ENCODE measurements at places on chromosomes 3 and 15.

DNA sequence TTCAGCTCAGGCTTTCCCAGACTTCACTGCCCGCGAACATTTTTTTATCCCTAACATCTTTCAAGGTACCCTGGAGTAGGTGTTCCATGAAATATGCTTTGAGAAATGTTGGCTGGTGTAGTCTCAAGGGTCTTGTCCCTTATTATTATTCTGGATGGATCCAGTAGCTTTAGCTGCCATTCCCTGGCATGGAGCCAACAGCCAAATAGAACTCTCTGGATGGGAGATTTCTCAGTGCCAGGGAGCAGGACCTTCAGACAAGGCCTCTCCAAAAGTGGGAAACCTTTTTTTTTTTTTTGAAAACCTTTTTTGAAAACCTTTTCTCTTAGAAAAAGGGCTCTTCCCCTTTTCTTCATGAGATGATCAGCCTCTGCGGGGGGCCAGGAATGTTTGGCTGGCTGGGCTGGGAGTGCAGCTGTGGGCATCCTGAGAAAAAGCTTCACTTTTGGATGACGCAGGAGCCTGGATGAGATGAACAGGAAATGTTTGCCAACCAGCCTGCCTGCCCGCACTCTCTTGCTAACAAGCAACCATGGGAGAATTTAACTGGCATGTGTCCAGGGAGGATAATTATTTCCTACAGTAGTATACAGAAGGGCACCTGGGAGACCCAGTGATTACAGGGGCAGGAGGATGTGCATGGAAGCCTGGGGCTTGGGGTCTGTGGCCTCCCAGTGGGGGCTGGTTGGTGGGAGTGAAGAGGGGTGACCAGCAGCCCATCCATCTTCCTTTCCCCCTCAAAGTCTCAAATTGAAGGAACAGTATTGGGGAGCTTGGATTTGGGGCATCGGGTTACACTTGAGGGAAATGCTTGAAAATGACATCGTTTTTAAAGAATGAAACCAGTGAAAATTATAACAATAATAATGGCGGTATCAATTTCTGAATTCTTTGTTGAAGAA is 109.1 kb upstream of the LRIG1 start:
- no peak for DNase-seq

DNA sequence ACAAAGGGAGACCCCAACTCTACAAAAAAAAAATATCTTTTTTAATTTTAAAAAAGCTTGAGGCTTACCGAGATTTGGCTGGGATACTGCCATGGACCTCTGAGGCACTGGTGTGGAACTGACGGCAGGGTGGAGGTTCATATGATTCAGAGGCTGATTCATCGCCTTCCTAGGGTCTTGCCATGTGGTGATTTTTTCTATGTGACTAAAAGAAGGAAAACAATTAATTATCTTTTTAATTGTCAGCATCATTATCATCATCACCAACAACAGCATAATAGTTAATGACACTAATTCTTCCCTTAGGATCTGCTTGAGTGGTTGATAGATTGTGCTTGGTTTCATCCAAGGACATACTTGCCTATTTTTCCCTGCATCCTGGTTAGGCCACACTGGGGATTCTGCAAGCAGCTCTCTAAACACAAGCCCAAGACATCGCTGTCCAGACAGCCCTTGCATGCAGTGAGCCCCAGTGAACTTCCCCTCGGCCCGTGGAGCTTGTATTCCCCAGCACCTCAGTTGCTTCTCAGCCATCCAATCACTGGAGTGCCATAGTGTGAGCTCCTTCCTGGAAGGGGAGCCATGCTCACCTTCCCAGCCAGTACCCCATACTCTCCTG is 84.9 kb downstream of the WWTR1 start:
- no peak for DNase-seq

- no peak for DNase-seq
Measured at GRCh38 chr3:71304684-71305083, 278.8 kb downstream of the FOXP1 start.

GRCh38 chr15:26736502-26737248 is 36.2 kb downstream of the GABRB3 start:
- DNase-seq: no peak

DNA sequence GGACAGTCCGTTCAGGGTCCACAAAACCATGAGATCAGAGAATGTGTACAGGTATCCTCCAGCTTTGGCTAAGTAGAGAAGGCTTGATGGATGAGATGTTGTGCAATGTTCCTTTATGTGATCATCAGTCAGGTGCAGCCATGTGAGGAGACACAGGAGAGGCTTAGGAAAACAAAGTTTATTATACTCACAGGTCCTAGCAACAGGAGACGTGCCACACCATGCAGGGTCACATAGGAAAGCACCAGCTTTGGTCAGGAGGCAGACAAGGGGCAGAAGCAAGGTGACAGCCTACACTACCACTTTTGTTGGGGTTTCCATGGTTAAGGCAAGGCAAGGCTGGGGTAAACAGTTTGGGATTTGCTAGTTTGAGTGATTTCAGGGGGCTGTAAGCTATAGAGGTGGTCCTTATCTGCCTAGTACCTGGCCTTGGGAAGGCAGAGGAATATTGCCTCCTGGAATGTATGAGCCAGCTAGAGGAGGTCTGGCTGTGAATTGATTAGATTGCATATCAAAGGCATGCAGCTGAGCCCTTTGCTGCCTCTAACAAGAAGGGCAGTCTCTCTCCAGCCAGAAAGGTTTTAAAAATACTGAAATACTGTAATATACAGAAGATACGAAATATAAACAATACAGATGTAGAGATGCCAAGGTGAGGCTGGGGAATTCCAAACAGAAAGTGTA is 248.6 kb downstream of the RYR3 start:
- no peak for DNase-seq

- no peak for DNase-seq
Measured at GRCh38 chr15:41080144-41080543, 35.9 kb downstream of the INO80 start.

DNA sequence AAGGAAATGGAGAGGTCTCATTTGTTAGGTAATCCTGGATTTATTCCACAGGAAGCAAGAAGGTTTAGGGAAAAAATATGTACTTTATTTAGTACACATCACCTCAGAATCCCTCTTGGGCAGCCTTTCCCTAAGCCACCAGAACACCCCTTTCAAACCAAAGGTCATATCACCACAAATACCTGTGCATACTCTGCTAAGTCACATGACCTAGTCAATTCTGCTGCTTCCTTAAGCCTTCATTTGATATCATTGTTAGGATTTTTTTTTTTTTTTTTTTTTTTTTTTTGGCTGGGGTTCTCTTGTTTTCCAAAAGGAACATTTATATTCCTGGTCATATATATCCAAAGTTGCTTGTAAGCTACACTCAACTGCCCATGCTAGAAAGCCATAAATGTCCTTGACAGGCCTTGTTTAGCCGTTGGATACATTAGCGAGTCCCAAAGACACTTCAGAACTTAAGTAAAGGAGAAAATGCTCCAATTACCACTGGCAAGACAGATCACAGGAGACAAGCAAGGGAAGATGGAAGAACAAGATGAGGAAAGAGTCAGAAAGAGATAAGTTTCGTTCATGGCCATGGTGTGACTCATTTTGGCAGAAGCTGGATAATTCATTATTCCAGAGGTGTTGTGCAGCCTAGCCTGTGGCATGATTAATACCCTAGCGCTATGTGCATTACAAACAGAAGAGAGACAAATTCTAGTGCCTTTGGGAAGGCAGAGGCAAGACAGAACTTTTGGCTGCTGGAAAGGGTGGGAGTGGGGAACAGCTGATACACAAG is 155.6 kb upstream of the SLC2A2 start:
- no peak for DNase-seq

- no peak for DNase-seq
Measured at GRCh38 chr3:73164622-73165021, 103.2 kb downstream of the EBLN2 start.

DNA sequence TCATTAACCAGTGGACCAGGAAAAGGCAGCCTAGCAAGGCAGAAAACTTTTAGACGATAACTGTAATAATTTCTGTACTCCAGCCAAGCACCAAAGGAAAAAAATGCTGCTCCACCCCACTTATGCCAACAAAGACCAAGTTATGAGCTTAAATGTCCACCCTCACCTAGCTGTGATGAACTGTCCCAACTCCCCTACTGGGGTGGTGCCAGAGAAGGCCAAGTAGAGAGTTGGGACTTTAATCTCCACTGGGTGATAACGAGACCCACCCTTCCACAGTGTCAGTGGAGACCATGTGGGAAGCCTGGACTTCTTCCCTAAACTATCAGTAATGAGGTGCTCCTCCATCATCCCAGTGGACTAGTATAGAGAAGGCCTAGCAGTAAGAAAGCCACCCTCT is 33.8 kb upstream of the COPB2 start:
- DNase-seq: no peak

GRCh38 chr3:63877737-63878393 is 14.2 kb downstream of the ATXN7 start:
- DNase-seq: no peak

DNA sequence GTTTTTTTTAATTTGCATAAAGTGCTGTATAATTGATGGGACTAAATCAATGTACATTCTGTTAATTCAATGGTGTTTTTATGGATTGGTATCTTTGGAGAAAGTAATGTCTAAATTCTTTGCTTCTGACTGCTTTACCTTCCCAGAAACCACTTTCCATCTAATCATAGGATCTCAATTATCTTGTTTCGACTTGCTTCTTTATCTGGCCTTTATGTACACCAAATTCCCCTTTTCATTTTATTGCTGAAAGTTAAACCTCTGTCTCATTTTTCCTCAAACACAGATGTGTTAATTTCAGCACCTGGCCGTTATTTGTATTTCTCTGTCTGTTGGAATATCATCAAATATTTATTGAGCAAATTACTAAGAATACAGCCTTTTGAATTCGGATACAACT is 287.3 kb upstream of the GBE1 start:
- DNase-seq: no peak

DNA sequence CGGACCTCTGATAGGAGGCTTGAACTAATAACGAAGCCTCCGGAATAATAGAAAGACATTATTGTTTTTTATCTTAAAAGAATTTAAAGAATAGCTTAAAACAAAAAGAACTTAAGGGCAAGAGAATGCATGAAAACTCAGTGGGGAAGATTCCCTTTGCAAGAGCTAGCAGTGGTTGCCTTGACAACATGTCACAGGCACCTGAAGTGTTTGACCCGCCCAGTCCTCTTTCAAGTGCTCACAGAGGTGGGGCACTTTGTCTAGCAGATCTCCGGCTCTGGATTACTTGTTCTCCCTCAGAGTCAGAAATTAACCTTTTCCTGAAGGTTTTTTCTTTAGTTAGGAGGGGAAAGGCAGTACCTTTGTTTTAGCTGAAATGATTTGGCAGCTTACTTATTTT is 37.8 kb downstream of the LARS2 start:
- DNase-seq: no peak

- DNase-seq: no peak
Measured at GRCh38 chr3:23829242-23829934, 23.6 kb downstream of the UBE2E1 start.

- DNase-seq: no peak
Measured at GRCh38 chr3:124883766-124884473, 3.2 kb downstream of the ITGB5 start.

- DNase-seq: no peak
Measured at GRCh38 chr15:83695901-83696425, 42.0 kb downstream of the ADAMTSL3 start.

- DNase-seq: no peak
Measured at GRCh38 chr3:48367201-48367600, 4.8 kb upstream of the FBXW12 start.

DNA sequence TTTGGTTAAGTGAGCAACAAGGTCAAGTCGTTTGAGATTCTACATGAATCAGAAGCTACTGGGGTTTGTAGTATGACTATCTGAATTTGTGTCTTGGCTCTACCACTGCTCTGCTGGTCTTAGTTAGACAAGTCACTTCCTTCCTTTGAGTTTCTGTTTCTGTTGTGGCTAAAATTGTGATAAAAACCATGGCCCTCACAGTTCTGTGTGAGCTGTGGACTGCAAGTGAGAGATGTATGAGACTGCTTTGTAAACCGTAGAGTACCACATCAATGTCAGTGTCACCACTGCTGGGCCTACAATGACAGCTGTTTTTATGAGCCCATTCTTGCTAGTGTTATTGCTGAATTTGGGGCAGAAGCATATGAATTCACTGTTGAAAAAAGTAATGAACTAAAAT is 32.7 kb downstream of the RARB start:
- DNase-seq: no peak

- no peak for DNase-seq
Measured at GRCh38 chr15:37015035-37015434, 85.3 kb downstream of the MEIS2 start.

DNA sequence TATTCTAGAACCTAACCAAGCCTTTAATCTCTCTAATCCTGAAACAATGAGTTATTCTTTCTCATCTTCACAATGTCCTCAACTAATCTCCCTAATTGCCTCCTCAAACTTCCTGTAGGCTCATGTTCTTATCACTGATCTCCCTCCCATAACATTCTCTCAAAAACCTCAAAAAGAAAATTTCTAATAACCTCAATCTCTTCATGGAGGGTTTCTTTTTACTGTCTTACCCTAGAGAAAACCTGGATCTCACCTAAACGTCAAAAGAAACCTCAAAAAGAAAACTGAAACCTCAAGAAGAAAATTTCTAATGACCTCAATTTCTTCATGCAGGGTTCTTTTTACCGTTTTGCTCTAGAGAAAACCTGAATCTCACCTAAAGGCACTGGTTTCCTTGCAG is 150.2 kb downstream of the GSK3B start:
- DNase-seq: no peak

DNA sequence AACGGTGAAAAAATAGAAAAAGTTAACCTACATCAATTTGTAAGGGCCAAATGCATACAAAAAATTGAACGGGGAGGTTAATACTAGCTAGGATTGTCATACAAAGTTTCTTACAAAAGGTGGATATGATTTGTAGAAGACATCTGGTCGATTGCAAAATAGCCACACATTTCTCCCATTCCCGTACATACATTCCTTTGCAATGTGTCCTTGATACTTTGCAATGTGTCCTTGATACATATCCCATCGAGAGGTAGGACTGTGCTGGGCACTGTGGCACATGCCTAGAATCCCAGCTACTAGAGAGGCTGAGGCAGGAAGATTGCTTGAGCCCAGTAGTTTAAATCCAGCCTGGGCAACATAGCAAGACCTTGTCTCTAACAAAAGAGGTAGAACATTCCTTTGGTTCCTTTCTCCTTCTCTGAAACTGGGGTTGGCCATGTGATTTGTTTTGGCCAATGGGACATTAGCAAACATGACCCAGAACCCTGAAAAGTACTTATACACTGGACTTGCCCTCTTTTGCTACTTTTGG is 9.5 kb downstream of the TTBK2 start:
- DNase-seq: no peak

GRCh38 chr3:69948246-69948862 is 51.2 kb upstream of the SAMMSON start:
- no peak for DNase-seq

GRCh38 chr15:89646416-89647141 is 8.7 kb downstream of the KIF7 start:
- DNase-seq: no peak

- DNase-seq: no peak
Measured at GRCh38 chr3:63478990-63479660, 173.3 kb upstream of the SNTN start.

GRCh38 chr3:83218383-83219200 is 1457.1 kb upstream of the GBE1 start:
- DNase-seq: no peak

DNA sequence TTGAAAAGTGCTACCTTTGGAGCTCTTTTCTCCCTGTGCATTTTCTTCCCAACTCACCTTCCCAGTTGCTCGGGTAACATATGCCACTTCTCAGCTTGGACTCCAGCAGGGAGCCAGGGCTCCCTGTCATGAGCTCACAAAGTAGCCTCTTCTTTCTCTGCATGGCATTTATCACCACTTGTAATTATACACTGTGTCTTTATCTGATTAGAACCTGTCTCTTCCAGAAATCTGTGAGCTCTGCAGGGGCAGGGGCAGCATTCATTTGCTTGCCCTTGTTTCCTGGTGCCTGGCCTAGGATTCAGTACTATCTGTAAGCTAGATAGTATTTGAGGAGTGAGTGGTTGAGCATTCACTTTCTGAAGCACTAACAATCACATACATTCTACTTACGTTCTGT is 100.9 kb downstream of the CLSTN2 start:
- DNase-seq: no peak
